ENCODE measurements at places on chromosomes 2 and 18.
A peak's percentile ranks its signal among the peaks of the same experiment; 100 is the strongest.

DNA sequence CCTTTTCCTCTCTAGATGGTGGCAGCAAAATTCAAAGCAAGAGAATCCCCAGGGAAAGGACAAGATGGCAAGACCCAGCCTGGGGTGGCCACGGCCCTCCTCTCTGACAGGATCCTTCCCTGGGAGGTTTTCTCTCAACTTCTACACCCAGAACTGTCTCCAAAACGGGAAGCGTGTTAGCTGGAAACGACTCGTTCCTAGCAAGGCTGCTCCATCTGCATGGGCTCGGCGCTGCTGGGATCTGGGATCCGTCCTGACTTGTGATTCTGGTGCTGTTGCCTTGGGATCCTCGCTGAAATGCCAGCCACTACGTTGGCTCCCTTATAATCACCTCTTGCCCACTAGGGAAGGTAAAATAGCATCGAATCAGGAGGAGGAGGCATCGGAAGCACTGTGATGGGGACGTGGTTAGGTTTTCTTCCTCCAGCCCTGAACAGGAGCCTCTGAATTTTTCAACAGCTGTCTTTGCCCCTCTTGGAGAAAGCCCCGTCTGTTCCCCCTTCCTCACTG is 514.8 kb upstream of the MYT1L start:
- no peak for DNase-seq

DNA sequence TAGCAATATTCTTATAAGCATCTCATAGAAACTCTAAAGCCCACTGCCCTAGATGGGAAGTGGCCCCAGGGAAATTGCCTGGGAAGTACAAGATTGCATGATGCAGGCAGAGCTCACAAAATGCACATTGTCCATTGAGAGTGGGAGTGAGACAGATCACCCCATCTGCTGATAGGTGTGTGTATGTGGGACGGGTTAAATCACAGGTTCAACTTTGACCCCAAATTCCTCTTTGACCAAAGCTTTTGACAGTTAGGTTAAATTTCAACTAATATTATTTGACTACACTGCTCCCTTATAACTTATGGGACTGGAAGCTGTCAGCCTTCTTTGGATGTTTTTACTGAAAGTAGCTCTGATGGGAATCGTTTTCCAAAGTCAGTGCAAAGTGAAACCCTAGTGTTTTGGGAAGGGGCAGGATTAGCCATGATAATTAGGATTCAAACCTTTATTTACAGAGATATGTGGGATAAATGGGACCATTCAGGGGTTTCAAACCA is 11.4 kb upstream of the FABP1 start:
- no peak for DNase-seq

DNA sequence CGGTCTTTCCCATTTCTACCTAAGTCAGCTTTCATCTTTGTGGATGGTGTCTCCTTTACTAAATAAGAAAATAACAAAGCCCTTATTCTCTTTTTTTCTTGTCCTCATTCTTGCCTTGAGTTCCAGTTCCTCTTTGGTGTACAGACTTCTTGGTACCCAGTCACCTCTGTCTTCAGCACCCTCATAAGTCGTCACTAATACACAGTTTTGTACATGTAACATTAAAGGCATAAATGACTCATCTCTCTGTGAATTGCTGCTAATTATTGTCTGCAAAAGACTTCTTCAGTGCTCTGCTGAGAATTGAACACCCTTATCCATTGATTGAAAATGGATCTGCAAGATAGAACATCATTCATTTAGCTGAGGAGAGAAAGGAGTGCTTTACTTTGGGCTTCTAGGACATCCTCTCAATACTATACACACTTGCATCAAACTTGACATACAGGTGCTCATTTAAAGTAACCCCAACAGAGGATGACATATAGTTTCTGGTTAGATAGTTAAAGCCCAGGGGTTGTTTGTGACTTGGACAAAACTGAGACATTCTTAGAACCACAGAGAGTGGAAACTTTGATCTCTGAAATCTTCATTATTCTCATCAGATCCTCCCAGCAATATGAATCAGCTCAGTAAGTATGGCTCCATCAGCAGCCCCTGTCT is 97.0 kb downstream of the XRCC5 start:
- no peak for DNase-seq

GRCh38 chr2:226439337-226439736 is 360.3 kb downstream of the IRS1 start:
- DNase-seq, result no peak

- no peak for DNase-seq
Observed at GRCh38 chr2:57450170-57450569, 596.4 kb upstream of the VRK2 start.

DNA sequence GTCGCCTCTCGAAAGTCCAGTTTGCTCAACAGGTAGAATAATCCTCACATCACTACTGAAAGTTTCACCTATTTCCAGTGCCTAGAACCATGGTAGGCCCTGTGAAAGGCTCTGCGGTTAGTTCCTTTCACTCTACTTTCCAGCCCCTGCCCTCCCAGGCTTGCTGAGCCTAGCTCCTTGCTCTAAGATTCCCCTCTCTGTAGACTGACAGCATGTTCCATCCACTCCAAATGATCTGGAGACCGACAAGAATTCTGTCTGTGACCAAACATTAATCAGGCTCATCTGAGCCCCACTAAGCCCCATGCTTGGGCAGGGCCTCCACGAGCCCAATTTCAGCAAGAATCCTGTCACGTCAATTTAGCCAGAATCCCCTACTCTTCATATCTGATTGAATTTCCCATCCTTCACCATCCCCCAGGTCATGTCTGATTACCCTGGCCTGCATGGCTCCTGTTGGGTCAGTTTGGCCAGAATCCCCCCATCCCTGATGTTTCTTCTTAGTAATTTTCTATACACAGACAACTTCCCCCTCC is 307.0 kb downstream of the ALK start:
- no peak for DNase-seq

- DNase-seq, result no peak
Observed at GRCh38 chr2:240503375-240503774, 54.4 kb downstream of the ANKMY1 start.

- no peak for DNase-seq
Observed at GRCh38 chr2:61736953-61737352, 116.9 kb downstream of the FAM161A start.

GRCh38 chr2:20667531-20668401 is 822 bp downstream of the GDF7 start:
- DNase-seq, result no peak

DNA sequence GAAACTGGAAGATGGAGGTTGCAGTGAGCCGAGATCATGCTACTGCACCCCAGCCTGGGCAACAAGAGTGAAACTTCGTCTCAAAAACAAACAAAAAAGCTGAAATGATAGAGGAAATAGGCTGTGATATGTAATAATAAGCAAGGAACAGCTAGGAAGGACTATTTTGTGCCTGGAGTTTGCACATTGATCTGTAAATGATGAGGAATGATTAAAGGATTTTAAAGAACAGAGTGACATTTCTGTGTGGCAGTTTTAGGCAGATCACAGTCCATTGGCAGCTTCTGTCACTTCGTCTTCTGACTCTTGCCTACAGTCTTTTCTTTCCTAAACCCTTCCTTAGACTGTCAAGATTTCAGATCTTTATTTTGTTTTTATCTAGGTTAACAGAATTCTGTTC is 19.4 kb downstream of the EPB41L5 start:
- DNase-seq, result no peak

- DNase-seq, result no peak
Observed at GRCh38 chr2:123648016-123648415, 377.1 kb upstream of the CNTNAP5 start.

DNA sequence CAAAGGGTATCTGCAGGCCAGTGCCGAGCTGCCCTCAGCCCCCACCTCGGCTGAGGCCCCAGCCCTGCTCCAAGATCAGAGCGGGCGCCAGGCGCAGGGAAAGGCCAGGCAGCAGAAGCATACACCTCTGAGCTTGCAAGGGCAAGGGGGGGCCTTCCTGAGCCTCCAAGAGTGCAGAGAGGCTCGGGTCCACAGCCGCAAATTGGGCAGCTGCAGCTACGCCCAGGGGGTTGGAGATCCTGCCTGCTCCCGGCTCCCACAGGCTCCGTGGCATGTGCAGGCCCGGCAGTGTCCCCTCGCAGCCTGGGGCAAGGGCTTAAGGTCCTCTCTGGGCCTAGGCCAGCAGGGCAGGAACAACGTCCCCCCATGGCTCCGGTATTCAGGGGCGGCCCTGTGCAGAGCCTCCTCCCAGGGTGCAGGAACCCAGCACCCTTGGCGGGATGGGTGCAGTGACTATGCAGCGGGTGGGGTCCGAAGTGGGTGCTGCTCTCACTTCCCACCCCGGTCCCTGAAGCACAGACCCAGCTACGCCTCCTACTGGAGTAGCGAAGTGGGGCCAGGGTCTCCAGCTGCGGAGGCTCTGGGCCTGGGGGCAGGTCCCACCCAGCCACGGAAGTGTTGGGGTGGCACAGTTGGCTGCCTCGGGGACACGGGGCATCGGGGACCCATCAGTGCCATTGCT is 120.2 kb upstream of the TMEFF2 start:
- DNase-seq, result no peak

- peak; percentile 84 for DNase-seq
Observed at GRCh38 chr2:11123856-11124759, 31.2 kb upstream of the SLC66A3 start.

- no peak for DNase-seq
Observed at GRCh38 chr18:73981796-73982195, 165.8 kb downstream of the FBXO15 start.

DNA sequence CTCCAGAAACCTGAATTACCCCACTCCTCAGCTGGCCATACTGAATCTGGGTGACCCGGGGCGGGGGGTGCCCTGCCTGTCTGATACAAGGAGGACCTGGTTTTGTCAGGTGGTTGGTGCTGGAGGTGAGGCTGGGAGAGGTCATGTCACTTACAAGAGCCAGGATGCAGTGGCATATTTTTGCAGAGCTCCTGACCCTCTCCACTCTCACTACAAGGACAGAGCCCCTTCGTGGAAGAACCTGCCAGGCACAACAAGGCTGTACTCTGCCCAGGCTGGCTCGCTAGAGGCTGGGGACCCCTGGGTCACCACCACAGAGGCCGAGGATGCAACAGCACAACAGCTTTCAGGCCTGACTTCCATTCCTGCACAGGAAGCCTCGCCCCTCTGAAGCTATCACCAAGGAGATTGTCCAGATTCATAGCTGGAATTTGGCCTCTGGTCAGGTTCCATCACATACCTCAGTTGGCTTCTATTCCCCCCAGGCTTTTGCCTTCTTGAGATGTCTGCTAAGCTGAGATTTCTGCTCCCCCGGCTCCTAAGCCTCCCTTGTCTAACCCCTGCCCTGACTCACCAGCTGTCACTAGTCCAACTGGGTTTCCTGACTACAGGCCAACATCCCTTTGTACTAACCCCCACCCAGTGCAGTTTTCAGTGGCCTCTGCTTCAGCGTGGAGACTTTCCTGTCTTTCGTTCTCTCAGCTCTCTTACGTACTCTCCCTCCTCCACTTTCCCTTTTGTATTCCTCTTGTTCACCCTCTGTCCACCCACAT is 132.5 kb upstream of the EPAS1 start:
- no peak for DNase-seq

DNA sequence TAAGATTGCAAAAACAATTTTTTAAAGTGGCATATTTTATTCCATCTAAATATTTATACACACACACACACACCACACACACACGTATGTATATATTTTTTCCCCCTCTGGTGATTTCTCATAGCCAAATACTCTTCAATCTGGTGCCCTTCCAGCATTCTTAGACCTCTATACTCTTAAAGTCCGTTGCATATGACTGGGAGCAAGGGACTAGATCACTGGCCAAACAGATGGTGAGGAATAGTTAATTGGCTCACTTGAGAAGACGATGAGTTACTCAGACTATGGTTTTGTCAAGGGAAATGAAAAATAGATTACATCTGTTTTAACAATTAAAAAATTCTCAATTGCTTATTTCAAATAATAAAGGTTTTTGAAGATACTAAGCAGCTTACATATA is 512.5 kb upstream of the LRRTM4 start:
- DNase-seq, result no peak

GRCh38 chr2:73640511-73640911 is 1.7 kb downstream of the NAT8 start:
- no peak for DNase-seq

DNA sequence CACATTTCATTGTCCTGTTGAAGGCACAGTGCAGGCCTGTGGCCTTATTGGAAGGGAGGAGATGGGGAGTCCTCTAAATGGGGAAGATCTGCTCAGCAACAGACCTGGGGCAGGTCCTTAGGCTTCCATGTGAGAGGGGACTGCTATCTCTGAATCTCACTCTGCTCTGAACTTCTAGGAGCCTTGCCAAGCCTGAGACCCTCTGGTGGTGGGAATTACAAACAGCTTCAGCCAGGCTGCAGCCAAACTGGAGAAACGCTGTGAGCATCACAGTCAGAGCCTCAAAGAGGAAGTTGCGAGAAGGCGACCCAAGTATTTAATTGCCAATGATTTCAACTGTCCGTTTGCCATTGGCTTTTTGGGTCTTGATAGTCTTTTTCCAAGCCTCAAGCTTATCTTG is 66.8 kb upstream of the MC2R start:
- no peak for DNase-seq

DNA sequence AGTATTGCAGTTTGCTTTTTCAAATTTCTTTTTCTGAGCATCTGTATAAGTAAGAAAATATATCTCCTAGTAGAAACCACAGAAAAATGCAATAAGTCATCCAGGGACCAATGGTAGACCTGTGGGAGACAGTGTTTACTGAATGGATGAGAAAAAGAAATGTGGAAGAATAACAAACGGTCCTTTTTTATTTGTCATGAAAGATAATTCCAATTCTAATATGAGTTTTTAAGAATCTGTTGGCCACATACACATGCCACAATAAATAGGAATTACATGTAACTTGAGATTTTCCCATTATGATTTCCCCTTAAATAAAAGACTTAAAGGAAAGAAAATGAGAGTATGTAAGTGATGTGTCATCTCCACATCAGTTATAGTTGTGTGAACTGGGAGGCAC is 107.7 kb upstream of the RAB27B start:
- DNase-seq, result no peak

- DNase-seq, result no peak
Observed at GRCh38 chr18:68480196-68480595, 234.7 kb downstream of the TMX3 start.

DNA sequence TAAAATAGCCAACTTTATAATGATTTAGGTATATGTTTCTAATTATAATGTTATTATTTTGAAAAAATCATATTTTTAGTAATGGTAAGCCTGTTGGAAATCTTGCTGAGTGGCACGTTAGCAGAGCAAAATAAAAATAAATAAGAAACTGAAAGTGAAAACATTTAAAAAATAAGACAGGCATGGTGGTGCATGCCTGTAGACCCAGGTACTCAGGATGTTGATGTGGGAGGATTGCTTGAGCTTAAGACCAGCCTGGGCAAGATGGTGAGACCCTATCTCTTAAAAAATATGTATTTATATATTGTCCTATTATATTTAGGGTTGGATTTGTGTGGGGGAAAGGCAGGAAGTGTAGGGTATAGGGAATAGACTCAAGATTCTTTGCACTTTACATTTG is 15.8 kb upstream of the ANKRD12 start:
- no peak for DNase-seq

DNA sequence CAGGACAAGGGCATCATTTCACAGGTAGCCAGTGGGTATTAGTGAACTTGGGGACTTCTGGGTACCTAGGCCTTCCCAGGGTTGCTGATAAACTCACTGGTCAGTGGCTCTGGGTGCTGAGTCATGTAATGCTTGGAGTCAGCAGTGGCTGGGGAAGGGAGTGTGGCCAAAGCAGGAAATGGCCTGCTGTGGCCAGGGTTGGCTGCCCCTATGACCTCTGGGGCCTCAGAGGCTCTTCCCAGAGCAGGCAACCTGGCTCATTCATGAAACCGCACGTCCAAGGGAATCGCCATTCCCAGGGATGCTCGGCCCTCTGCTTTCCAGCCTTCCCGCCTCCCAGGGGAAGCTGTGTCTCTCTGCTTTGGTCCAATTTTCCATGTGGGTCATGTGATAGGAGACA is 294.9 kb downstream of the DYSF start:
- no peak for DNase-seq

- DNase-seq, result no peak
Observed at GRCh38 chr2:70425682-70426301, 123.9 kb upstream of the FAM136A start.
